SJCRH30 (cell line): ENCODE measurements at places on chromosomes 3 and 15.

GRCh38 chr3:131797776-131798175 lies 237.0 kb downstream of the CPNE4 start:
- H3K27ac ChIP-seq, result no peak overlapping the region
- H3K4me1 ChIP-seq, result peaks cover 24% of the 10 kb centered on the region
- H3K27me3 ChIP-seq, result peaks cover 3% of the 10 kb centered on the region; the same call in 1 of the 2 replicates

DNA sequence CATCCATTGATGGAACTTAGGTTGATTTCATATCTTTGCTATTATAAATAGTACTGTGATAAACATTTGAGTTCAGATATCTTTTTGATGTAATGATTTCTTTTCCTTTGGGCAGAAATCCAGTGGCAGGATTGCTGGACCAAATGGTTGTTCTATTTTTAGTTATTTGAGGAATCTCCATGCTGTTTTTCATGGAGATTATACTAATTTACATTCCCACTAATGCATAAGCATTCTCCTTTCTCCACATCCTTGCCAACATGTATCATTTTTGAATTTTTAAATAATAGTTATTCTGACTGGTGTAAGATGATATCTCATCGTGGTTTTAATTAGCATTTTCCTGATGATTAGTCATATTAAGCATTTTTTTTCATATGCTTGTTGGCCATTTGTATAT lies 144.0 kb upstream of the SUCLG2 start:
- H3K4me3 ChIP-seq, result no peak overlapping the region
- H3K27me3 ChIP-seq, result no peaks in the 10 kb centered on the region
- peaks cover 22% of the 10 kb centered on the region for H3K4me1 ChIP-seq
- no peak for DNase-seq
- H3K27ac ChIP-seq, result peak overlapping the region; percentile 85
- H3K36me3 ChIP-seq, result no peaks in the 10 kb centered on the region

- no peak overlapping the region for H3K4me3 ChIP-seq
- H3K27me3 ChIP-seq, result no peaks in the 10 kb centered on the region
- peaks cover 38% of the 10 kb centered on the region for H3K36me3 ChIP-seq
- no peak overlapping the region for H3K27ac ChIP-seq
Observed at GRCh38 chr3:47410417-47410720, 29.5 kb downstream of the PTPN23 start.

GRCh38 chr3:10998542-10998941 lies 6.0 kb downstream of the SLC6A1 start:
- H3K4me1 ChIP-seq, result no peaks in the 10 kb centered on the region
- no peak for DNase-seq
- H3K27ac ChIP-seq, result no peak overlapping the region
- H3K36me3 ChIP-seq, result no peaks in the 10 kb centered on the region
- no peaks in the 10 kb centered on the region; the same call in 1 of the 2 replicates for H3K27me3 ChIP-seq
- H3K4me3 ChIP-seq, result no peak overlapping the region

- H3K4me1 ChIP-seq, result peaks cover 8% of the 10 kb centered on the region
- H3K36me3 ChIP-seq, result no peaks in the 10 kb centered on the region
- no peak overlapping the region for H3K27ac ChIP-seq
- no peak for DNase-seq
- H3K4me3 ChIP-seq, result no peak overlapping the region
Observed at GRCh38 chr3:124576565-124577493, 153.4 kb upstream of the UMPS start.

- no peaks in the 10 kb centered on the region for H3K36me3 ChIP-seq
- no peak overlapping the region for H3K4me3 ChIP-seq
- no peak overlapping the region for H3K27ac ChIP-seq
Observed at GRCh38 chr3:120648290-120648689, 33.7 kb downstream of the HGD start.

GRCh38 chr3:144018776-144019175 lies 47.2 kb downstream of the DIPK2A start:
- no peak overlapping the region for H3K27ac ChIP-seq
- H3K4me3 ChIP-seq, result no peak overlapping the region
- no peaks in the 10 kb centered on the region for H3K36me3 ChIP-seq
- no peaks in the 10 kb centered on the region for H3K4me1 ChIP-seq

DNA sequence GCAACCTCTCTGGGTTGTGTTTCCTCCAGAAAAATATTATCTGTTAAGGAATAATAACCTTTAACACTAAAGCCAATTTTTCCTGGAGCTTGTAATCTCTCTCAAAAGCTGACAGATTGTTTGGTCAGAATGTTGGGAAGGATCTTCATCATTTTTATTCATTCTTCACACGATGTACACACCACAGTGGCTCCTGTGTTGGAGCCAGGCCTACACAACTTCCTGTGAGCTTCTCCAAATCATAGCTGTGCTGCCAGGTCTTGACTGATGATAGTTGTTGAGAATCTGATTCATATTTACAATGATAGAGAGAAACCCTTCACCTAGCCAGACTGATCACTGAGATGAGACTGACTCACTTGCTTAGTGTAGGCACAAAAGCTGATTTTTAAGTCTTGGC lies 151.0 kb upstream of the ROBO2 start:
- no peak overlapping the region for H3K4me3 ChIP-seq
- H3K27ac ChIP-seq, result no peak overlapping the region
- no peak for DNase-seq
- H3K36me3 ChIP-seq, result no peaks in the 10 kb centered on the region
- no peaks in the 10 kb centered on the region for H3K27me3 ChIP-seq

GRCh38 chr3:42718338-42718737 lies 15.7 kb upstream of the HHATL start:
- H3K4me3 ChIP-seq, result no peak overlapping the region
- H3K27ac ChIP-seq, result no peak overlapping the region
- H3K4me1 ChIP-seq, result no peaks in the 10 kb centered on the region

DNA sequence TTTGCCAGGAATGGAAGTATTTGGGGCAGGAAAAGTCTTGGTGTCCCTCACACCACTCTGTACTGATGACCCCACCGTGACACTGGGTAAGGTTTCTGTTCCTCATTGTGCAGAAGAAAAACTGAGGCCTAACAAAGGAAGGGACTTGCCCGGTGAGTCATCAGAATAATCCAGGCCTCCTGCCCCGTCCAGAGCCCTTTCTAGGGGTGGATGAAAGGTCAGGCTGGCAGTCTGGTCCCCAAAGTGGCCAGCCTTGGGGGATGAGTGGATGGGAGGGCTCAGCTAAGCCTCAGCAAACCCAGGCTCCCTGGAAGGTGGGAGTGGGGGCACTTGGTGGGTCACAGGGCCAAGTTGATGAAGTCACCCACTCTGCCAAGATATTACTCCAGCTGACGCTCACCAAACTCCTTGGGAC lies 2.3 kb upstream of the DNAH1 start:
- 0 out of 2 replicates have a peak overlapping the region, but pooled peaks have one; percentile 1 for H3K27ac ChIP-seq
- no peak for DNase-seq
- no peak overlapping the region for H3K4me3 ChIP-seq
- no peaks in the 10 kb centered on the region for H3K36me3 ChIP-seq
- peaks cover 39% of the 10 kb centered on the region for H3K4me1 ChIP-seq
- peaks cover under 1% of the 10 kb centered on the region for H3K27me3 ChIP-seq

- no peaks in the 10 kb centered on the region for H3K36me3 ChIP-seq
- DNase-seq, result no peak
- no peak overlapping the region for H3K4me3 ChIP-seq
- no peaks in the 10 kb centered on the region for H3K27me3 ChIP-seq
- H3K4me1 ChIP-seq, result no peaks in the 10 kb centered on the region
- no peak overlapping the region for H3K27ac ChIP-seq
Observed at GRCh38 chr3:145191543-145191942, 969.4 kb downstream of the PLOD2 start.

DNA sequence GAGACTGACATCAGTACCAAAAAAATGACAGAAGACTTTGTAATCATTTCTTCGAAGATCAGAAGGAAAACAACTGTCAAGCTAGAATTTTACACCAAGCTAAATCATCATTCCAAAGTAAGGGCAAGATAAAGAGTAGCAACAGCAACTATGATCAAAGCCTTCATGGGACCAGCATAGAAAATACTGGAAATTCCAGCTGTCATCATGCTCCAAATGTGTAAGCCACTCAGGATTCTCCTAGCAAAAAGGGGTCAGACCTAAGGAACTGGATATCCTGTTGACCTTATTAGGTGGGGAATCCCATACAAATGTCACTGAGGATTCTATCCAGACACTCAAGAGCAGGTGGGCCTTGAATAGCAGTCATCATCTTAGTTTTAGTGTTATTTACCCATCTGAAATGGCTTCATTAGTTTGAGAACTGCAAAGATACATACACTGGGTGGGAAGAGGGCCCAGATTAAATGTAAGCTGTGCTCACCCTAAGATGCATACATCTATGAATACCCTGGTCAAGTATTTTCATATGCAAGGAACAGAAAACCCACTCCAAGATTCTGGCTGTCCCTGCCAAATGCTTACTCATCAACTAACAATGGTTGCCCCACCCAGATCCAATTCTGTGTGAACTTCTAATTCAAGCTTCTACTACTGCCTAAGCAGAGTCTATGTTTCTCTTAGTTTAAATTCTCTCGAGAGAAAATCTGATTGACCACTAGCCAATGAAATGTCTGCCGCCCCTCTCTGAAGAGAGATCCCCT lies 33.5 kb downstream of the CLDN18 start:
- H3K27me3 ChIP-seq, result no peaks in the 10 kb centered on the region
- H3K27ac ChIP-seq, result peak overlapping the region; percentile 21; the same call in 1 of the 2 replicates
- peaks cover 14% of the 10 kb centered on the region for H3K4me1 ChIP-seq
- H3K36me3 ChIP-seq, result no peaks in the 10 kb centered on the region; the same call in 1 of the 2 replicates
- peak; percentile 19 for DNase-seq

DNA sequence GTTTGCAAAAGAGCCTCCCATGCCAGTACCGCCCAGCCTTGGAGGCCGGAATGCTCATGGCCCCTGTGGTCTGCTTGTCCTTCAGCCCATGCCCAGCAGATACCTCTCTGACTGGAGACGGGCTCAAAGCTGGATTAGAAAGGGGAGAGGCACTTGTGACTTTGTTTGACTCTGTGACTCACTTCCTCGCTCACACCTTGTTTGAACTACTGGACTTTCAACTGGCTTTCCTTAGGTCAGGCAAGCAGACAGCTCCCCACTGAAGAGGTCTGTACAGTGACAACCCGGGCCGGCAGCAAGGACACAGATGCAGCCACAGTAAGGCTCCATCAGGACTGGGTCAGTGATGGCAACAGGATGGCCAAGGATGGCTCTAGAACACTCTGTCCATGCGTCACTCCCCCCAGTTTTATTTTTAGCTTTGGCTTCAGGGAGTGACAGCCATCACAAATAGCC lies 98.6 kb upstream of the ABHD17C start:
- H3K4me3 ChIP-seq, result no peak overlapping the region
- H3K4me1 ChIP-seq, result no peaks in the 10 kb centered on the region
- no peak overlapping the region for H3K27ac ChIP-seq
- H3K36me3 ChIP-seq, result no peaks in the 10 kb centered on the region

DNA sequence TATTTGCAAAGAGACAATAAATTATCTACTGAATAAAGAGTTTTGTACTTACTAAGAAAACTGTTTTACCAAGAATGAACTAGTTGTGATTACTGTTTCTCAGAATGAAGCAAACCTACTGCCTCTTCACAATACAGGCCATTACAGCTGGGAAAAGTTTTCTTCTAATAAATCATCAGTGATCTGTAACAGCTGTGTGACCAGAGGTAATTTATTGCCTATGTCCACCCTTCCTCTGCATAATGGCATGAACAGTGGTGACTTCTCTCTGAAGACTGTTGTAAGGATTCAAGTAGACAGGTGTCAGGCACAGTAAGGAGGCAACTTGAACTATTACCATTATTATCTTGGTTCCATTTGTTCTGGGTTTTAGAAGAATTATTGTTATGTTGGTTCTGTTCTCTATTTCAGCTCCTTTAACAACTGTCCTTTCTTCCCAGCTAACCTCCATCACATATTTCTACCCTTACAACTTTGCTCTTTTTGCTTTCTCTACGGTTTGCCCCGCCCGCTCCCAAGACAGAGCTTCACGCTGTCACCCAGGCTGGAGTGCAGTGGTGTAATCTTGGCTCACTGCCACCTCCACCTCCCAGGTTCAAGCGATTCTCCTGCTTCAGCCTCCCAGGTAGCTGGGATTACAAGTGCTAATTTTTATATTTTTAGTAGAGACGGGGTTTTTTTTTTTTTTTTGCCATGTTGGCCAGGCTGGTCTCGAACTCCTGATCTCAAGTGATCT lies 51.5 kb downstream of the PRKAR2A start:
- no peak overlapping the region for H3K4me3 ChIP-seq
- 0 out of 2 replicates have a peak, but pooled peaks cover 6% of the 10 kb centered on the region for H3K4me1 ChIP-seq
- peak; percentile 4 for DNase-seq
- 0 out of 2 replicates have a peak overlapping the region, but pooled peaks have one; percentile 14 for H3K27ac ChIP-seq
- H3K36me3 ChIP-seq, result no peaks in the 10 kb centered on the region
- H3K27me3 ChIP-seq, result no peaks in the 10 kb centered on the region

GRCh38 chr3:120156699-120157098 lies 62.5 kb upstream of the GSK3B start:
- H3K27ac ChIP-seq, result no peak overlapping the region
- DNase-seq, result no peak
- H3K4me1 ChIP-seq, result no peaks in the 10 kb centered on the region; the same call in 1 of the 2 replicates
- no peak overlapping the region for H3K4me3 ChIP-seq
- no peaks in the 10 kb centered on the region for H3K27me3 ChIP-seq

DNA sequence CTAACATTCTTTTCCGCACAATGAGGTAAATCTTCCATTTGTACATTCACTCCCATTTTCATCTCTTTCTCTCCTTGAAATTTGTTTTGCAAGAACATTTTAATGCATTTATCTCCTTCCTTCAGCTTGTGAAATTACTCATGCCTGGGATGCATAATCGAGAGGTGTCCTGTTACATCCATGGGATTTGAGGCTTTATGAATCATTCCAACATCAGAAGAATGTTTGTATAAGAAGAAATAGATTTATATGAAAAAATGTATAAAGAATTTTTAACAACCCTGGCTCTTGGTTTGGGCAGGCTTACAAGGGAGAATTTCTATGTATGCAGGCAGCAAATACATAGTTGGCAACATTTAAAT lies 93.2 kb upstream of the MBNL1 start:
- peaks cover 18% of the 10 kb centered on the region for H3K4me1 ChIP-seq
- no peak overlapping the region for H3K27ac ChIP-seq
- no peaks in the 10 kb centered on the region for H3K27me3 ChIP-seq
- DNase-seq, result peak; percentile 31

GRCh38 chr3:149777414-149778214 lies 14.7 kb downstream of the ANKUB1 start:
- H3K36me3 ChIP-seq, result no peaks in the 10 kb centered on the region
- DNase-seq, result no peak
- H3K27ac ChIP-seq, result no peak overlapping the region
- no peaks in the 10 kb centered on the region for H3K27me3 ChIP-seq
- no peaks in the 10 kb centered on the region for H3K4me1 ChIP-seq

DNA sequence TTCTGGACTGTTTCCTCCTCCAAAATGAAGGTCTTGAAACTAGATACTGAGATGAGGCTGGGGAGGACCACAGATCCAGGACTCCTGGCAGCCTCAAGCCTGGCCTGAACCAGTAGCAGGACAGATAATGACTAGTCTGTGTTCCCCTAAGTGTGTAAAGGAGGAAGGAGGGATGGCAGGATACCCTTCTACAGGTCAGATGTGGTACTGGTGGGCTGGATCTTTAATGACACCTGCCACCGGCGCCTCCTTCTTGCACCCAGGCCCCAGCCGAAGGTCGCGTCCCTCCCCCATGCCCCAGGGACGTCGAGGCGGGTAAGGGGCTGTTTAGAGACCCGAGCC lies 556 bp downstream of the USP19 start:
- peaks cover 23% of the 10 kb centered on the region; the same call in 1 of the 2 replicates for H3K36me3 ChIP-seq
- no peaks in the 10 kb centered on the region for H3K4me1 ChIP-seq
- H3K27me3 ChIP-seq, result no peaks in the 10 kb centered on the region
